ENCODE measurements at places on chromosomes 3 and 15.

DNA sequence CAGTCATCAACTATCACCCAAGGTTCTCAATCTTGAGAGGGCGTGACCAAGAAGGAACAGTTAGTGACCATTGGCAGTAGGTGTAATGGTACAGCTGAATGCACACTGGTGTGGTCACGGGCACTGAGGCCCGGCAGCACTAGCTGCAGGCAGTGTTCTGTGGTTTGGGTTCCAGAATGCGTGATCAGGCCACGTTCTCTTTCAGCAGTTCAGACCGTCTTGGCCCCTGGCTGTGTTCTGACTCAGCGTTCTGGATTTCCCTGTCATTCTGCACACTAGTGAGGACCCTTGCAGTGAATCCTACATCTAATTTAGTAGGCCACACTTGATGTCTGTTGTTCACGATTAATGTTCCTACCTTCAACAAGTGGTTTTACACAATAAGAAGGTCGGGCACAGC, 220.5 kb upstream of the SLCO3A1 start:
- no peak for DNase-seq

DNA sequence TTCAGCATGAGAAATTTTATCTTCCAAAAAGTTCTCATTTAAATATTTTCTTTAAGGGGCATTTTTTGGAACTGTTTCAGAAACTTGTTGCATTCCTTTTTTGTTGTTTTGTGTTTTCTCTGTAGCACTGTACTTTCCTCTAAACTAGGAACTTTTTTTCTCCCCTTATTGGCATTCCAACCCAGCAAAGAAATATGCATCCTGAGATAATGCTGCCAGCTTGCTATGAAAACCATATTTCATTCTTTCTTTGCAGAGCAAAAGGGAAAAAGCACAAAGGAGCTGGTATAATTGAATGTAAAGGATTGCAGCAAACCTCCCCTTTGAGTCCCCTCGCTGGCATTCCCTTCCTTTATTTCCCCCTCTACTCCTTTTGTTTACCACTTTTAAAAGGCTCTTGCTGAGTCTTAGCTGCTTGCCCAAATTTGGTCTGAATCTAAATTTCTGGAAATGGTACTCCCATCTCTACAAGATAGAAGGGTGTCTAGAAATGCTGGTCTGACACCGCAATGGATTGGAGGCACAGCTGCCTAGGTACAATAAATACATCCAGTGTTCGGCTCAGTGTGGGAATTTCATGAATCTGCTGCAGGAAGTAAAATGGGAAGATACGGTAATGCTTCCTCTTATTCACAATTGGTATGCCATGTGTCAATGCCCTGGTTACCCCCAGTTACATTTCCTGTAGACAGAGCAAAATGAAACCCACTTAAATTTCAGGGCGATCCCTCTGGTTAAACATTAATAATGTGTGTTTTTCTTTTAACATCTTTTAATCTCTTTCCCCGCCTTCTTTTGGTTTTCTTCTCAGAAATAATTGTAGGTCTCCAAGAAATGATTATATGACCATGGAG, 156.6 kb downstream of the MEIS2 start:
- no peak for DNase-seq

DNA sequence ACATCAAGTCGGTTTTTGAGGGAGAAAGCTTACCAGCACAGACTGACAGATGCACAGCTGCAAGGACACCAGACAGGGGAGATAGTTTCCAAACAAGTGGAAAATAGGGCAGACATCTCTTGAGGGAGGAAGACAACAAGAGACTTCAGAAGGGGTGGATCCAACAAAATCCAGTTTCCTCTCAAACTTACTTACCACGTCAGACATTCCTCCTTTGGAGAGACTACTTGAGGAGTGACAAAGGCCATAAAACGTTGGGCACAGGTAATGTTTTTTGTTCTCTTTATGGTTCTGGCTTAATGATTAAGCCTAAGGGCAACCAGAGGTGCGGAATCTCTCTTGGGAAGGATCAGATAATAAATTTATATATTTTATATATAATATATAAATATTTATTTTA, 76.1 kb downstream of the CD200 start:
- DNase-seq, result no peak

- DNase-seq, result no peak
Observed at GRCh38 chr3:115518100-115518852, 105.0 kb upstream of the GAP43 start.

Measured in GOT3 (cell line).